Occipital lobe (tissue), 3 donors: ENCODE measurements at places on chromosomes 2 and 18. TPM values are rescaled to one million over a fixed set of nuclear protein-coding genes. Genes with fewer than 3 reads are reported as not detected.

GRCh38 chr2:215540658-215541057 lies 104.8 kb upstream of the FN1 start:
- DNase-seq: no peak

GRCh38 chr2:237213315-237214022 lies 127.8 kb downstream of the COPS8 start:
- no peak for DNase-seq

- no peak for DNase-seq
These were observed 230.1 kb downstream of the GPD2 start for GRCh38 chr2:156666130-156666785.

GRCh38 chr2:48900321-48901014 lies 144.9 kb upstream of the LHCGR start:
- DNase-seq: peak; percentile 23

GRCh38 chr2:1692342-1692741 lies 52.0 kb downstream of the PXDN start:
- no peak for DNase-seq

DNA sequence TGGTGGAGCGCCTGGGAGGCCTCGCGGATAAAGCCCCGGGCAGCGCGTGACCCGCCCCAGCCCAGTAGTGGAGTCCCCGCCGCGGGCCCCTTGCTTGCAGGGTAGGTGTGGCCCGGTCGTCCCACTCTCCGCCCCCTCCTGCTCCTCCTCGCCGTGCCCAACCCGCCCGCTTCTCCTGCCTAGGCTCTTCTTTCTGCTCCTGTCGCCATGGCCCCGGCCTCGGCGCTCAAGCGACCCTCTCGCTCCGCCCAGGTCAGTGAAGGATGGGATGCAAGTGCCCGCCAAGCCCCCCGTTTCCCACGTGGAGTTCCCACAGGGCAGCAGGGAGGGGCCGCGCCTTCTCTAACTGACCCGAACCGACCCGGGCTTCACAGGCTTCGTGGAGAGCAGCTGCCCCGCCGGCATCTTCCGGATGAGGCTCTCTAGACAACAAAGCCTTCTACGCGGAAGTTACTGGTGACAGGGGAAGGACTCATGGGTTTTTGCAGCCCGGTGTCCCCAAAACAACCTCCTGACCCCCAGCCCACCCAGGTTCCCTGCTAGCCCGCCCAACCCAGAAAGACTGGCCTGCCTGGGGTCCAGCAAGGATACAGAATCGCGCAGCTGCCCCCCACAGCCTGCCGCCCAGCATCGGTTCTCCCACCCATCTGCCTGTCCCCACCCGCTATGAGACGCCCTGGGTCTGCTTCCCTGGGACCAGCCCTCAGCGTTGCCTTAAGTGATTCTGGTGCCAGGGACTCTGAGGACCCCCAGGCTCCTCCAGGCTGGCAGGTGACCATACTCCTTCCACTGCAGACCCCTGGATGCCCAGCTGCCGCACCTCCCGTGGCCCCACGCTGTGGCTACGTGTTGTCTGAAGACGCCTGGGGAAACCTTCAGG lies 32.8 kb downstream of the TTC32 start:
- no peak for DNase-seq

- DNase-seq: no peak
These were observed 11.0 kb downstream of the MAP3K20 start for GRCh38 chr2:173086518-173087213.

DNA sequence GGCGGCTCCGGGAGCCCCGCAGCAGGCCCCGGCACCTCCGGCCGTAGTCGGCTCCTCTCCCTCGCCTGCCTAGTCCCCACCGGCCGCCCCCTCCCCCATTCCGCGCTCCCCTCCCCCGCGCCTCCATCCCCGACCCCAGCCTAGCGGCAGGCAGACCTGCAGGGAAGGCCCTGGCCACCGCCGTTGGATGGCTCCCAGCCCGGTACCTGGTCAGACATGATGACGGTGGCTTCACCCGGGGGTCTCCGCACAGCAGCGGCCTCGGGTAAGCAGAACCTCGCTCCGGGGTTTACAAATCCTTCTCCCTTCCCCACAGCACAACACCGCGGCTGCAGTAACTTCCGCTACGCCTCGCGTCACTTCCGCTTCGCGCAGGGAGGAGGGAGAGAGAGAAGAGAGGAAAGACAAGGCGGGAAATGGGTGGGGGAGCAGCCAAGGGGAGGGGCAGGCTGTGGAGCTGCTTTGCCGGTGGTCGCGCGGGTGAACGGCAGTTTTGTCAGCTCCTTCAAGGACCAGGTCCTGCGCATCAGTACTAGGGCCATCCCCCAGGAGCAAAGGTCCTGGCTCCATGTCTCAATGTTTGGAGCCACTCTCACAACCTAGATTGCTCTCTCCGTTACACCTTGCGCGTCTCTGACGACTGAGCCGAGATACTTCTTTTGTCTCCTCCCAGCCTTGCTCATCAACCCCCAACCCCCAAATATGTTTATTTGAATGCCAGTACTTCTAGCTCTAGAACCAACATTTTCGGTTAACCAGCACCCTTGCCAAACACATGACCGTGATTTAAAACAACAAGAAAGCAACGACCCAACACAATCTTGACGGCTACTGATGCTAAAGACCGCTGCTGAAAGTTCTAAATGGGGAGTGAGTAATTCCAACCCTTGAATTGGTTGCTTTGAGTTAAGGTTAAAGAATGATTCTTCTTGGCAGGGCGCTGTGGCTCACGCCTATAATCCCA lies at the start of gene SUMO1:
SUMO1 (minus strand) TSS at position 364 of the 964 bp plus-strand sequence; CDS start at position 218, 146 bp downstream.
- peak; percentile 87 for DNase-seq

- no peak for DNase-seq
These were observed 196.1 kb downstream of the SETBP1 start for GRCh38 chr18:44876755-44877154.

DNA sequence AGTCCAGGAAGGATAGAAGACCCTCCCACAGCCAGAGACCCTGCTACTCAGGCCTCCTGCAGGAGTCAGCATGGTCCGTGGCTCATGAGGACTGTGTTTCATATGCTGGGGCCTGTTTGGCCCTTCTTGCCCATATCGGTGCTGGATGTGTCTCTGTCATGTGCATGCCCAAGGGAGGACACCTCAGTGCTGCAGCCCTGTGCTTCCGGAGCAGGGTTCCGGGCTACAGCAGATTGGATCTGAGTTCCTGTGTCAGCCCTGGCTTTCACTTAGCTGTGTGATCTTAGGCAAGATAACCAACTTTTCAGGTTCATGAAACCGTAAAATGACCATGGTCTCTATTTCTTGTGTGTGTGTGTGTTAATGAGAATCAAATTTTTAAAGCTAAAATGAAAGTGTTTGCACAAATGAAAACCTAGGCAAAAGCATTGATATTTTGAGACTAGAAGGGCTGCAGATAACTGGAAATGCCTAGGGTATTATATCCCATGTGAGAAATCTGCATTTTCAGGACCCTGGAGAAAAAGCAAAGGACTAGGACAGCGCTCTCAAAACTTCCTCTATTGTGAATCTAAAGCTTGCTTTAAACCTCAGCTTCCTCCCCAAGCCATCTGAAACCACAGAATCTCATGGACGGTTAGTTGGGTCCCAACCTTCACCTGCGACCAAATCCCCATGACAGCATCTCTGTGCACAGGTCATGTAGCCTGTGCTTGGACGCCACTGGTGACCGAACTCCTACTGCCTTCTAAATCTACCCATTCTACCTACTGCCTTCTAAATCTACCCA lies 58.8 kb upstream of the CAPN13 start:
- DNase-seq: no peak

- DNase-seq: no peak
These were observed 868.8 kb downstream of the EPHA4 start for GRCh38 chr2:220703279-220703678.

DNA sequence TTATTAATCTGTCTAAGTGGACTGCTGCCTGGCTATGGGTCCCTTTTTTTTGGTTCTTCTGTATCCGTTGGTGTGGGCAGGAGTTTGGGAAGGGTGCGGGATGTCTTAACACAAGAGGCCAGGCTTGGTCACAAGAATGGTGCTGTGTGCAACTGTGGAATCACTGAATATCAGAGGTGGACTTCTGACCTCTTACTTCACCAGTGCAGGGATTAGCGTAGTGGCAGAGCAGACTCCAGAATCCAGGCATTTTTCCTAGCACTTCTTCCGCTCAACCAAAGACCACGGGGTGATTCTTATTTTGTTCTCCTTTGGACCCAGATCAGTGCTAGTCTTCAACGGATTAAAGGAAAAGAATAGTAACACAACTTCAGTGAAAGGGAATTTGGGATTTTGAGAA lies 254.3 kb upstream of the TNP1 start:
- DNase-seq: no peak

DNA sequence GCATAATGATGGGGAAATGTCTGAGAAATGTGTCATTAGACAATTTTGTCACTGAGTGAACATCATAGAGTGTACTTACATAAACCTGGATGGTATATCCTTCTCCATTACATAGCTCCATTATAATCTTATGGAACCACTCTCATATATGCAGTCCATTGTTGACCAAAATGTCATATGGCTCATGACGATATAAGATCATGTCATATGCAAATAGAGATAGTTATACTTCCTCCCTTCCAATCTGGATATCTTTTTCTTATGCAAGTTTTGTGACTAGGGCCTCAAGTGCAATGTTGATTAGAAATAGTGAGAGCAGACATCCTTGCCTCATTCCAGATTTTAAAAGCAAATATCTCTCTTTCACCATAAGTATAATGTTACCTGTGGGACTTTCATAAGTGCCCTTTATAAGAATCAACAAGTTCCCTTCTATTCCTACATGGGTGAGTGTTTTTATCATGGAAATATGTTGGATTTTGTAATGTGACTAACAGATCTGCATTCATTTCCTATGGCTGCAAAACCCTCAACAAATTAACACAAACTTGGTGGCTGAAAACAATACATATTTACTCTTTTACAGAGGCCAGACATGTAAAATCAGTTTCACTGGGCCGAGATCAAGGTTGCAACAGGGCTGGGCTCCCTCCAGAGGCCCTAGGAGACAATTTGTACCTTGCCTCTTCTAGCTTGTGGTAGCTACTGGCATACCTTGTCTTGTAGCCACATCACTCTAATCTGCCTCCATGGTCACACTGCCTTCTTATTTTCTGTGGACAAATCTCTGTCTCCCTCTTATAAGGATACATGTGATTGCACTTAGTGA lies 21.6 kb upstream of the SULT1C4 start:
- no peak for DNase-seq

- DNase-seq: no peak
These were observed 43.8 kb upstream of the ZNF516 start for GRCh38 chr18:76538846-76539245.

- no peak for DNase-seq
These were observed 403 bp upstream of the CLUL1 start for GRCh38 chr18:596288-596881.

- no peak for DNase-seq
These were observed 148.5 kb downstream of the MGAT5 start for GRCh38 chr2:134402410-134402809.

DNA sequence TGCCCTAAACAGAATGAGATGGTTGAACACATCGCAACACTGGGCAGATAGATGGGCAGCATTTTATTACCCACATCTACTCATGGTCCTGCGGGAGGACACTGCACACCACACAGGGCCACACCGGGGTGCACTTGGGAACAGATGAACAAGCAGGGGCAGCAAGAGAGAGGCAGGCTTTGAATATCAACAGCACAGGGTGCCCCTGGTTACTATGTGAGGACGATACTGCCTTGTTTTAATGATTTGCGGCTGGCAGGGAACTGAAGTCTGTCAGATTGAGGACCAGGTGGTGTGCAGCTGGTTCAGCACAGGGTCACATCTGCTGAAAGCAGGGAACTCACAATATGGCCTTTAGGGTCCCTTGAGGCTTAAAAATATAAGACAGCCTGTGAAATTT lies 195.7 kb downstream of the PIEZO2 start:
- DNase-seq: no peak

GRCh38 chr2:102155703-102156515 lies 13.4 kb downstream of the IL1R1 start:
- no peak for DNase-seq

GRCh38 chr2:136305517-136306192 lies 187.7 kb upstream of the CXCR4 start:
- DNase-seq: no peak

DNA sequence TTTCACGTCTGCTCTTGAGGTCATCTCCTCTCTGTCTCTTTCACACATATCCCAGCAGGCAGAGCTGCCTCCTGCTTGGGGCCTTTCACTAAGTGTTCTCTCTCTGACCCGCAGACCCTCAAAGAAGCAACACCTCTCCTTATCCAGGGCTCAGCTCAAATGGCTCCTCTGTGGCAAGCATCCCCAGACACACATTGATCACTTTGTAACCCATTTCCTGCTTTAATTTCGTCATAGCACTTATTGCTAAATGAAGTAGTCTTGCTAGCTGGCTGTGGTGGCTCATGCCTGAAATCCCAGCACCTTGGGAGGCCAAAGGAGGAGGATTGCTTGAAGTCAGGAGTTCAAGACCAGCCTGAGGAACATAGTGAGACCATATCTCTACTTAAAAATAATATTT lies 41.4 kb downstream of the SGPP2 start:
- DNase-seq: no peak

DNA sequence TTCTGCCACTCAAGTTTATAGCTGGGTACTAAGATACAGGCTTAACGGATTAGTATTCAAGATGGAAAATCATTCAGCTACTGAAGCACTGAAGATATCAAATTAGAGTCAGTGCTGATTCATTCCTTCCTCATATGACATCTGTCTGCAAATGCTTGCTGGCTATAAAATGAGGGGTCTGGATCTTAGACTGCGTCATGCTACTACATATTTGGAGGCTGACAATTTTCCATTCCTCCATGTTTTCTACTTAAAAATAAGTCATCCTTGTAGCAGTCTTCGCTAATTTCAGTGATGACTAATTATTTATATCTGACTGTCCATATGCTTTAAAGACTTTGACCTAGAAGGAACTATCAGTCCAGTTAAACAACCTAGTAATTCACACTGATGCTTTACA lies 233.4 kb downstream of the RIT2 start:
- DNase-seq: no peak

DNA sequence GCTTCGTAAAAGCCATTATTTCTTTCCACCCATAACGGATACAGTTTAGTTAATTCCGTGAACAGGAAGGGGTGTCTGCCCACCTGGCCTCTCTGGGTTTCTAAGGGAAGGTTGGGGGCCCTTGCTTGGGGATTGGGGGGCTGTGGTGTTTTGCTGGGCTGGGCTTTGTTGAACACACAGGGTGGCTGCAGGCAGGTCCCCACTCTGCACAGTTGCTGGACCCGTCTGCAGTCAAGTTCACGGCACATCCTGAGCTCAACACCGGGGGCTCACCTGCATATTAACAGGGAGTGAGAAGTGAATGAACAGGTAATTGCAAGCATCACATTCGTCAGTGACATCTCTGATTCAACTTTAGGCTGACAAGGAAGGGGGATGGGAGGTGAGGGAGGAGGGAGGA lies 109.0 kb downstream of the ZNF516 start:
- DNase-seq: no peak

GRCh38 chr2:210681491-210681890 lies 125.1 kb downstream of the CPS1 start:
- no peak for DNase-seq

The DSC3 gene
- 0.78 TPM for total RNA-seq

The PLCD4 gene
- 0.31 TPM for total RNA-seq

The LYG1 gene
- total RNA-seq: 0.47 TPM

The CNOT11 gene
- 10.9 TPM for total RNA-seq

The EVX2 gene
- not detected for total RNA-seq

The RTP5 gene
- total RNA-seq: 2.5 TPM
